ENCODE measurements at places on chromosomes 12 and 14.

DNA sequence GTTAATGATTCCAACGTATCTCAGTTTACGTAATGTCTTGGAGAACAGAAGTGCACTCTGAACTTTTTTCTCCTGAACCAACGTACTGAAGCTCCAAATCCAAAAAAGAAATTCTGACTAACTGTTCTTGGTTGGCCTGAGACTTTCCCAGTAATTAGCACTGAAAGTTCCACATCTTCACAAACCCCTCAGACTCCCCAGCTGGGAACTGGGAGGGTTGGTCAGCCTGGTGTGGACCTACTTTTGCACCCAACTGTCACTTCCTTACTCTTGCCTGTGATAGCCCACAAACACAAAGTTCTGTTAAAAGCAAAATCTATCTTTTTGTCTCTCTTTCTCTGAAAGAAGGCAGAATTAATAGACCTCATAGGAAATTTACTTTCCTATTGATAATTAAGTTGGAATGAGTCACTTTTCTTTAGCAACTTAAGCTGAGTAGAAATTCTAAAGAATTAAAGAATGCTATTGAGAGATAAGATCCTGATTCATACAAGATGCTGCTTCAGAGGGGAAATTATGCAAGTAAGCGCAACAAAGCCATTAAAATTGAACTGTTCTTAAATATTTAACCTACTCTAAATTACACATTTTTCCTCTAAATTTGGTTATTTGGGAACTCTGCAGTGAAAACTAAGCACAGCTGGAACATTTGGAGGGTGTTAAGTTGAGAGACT, 155.0 kb downstream of the EPS8 start:
- peak; percentile 71 for DNase-seq

- DNase-seq, result no peak
Observed at GRCh38 chr12:51520576-51521325, 70.3 kb upstream of the SCN8A start.

DNA sequence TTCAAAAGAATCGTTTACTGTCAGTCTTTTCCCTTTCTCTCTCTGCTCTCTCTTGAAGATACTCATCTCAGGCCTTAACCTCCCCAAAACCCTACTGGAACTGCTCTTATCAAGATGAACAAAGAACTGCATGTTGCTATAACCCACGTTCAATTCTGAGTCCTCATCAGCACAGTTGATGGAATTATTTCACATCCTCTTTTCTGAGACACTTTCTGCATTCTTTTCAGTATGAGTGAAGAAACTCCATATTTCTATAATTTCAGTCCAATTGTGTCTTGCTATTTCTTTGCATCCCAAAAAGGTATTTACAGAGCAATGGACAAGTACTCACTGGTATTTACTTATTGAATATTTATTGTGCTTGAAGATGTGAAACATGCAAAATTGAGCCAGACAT, 160.1 kb upstream of the CPNE8 start:
- DNase-seq, result no peak

DNA sequence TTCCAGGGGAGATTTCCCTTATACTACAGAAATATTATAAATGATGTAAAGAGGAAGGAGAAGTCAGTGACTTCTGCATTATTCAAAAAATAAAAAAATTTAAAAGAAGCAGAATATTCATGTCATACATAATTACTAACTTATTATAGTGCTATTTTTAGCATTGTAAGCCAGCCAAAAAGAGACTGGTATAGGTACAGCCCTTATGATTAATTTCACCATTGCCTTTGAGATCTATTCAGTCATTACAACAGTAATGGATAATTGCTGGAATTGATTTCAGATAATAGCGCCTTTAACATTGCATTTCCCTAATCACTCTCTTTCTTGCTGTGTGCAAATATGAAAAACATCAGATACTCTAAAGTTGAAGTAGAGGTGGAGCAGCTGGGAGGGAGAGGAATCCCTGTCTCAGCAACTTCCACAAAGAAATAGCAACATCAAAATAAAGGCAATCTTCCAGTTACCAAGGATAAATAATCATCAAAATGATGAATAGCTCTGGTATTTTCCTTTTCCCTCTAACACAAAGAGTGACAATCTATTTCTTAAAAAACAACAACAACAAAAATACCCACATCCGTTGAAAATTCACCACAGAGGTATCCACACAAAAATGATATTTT, 71.8 kb upstream of the OVCH1 start:
- DNase-seq, result no peak

DNA sequence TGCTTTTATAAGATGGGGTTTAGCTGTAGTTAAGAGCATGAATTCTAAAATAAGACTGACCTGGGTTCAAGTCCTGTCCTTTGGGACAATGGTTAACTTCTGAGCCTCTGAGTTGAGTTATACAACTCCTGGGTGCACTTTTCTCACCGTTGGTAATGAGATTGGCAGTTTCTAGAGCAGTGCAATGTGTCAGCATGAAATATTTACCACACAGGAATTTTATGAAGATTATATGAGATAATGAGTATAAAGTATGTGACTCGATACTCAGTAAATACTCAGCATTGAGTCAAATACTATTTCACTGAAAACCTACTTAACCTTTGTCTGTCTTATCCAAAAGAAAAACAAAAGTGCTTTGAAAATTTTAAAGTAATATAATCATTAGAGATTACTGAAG, 214.2 kb downstream of the CPNE8 start:
- DNase-seq, result peak; percentile 6

GRCh38 chr12:466039-466438, 6.3 kb downstream of the B4GALNT3 start:
- no peak for DNase-seq

- DNase-seq, result no peak
Observed at GRCh38 chr12:55732288-55732687, 3.5 kb upstream of the CD63 start.

DNA sequence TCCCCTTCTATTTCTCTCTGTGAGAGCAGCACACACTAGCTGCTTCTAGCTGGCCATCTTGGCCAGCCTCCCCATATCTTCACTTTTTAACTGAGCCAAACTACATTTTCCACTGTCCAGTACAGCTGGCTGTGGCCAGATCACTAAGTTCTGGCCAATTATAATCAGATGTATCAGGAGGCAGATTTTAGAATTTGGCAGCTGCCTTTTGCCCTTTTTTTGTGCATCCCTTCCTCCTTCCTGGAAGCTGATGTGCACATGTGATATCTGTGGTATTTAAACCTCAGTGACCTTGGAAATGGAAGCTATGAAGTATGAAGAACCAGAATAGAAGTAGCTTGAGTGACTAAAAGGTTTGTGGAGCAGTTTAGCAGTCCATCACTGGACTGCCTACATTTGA, 49.8 kb upstream of the ANO6 start:
- DNase-seq, result no peak

DNA sequence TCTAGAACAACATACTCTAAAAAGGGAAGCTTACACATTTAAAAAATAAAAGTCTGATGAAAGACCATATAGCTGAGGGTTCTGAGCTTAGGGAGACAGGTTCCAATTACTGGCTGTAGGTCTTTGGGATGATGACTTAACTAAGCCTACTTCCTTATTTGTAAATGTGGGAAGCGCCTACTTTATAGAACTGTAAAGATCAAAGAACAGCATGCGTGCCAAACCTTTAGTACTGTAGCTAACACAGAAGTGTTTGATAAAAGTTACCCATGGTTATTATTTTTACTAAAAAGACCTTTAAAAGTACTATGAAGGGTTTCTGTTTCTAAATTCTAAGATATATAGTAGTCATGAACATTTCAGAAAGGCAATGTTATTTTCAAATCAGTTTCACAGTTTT, 35.7 kb downstream of the STK38L start:
- DNase-seq, result no peak

GRCh38 chr14:60107477-60107876, 15.8 kb downstream of the PCNX4 start:
- DNase-seq, result no peak

GRCh38 chr12:48924617-48925303, 532 bp downstream of the FKBP11 start:
- DNase-seq, result peak; percentile 62

DNA sequence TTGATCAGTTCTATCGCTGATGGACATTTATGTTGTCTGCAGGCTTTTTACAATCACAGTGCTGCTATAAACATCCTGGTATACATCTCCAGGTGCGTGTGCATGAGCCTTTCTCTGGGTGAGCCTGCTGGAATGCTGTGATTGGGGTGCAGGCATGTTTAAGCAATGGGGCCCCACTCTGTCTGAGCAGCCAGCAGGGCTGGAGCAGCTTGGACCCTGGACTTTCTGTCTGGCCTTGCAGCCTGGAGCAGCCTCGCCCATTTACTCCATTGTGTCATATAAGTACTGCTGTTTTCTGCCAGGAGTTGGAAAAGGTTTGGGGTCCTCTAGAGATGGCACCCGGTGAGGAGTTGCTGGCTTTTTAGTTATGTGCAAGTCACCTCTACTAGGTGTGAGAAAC, 199.0 kb downstream of the KIF26A start:
- DNase-seq, result no peak

GRCh38 chr14:60241091-60241490, 7.9 kb upstream of the PPM1A start:
- DNase-seq, result no peak

DNA sequence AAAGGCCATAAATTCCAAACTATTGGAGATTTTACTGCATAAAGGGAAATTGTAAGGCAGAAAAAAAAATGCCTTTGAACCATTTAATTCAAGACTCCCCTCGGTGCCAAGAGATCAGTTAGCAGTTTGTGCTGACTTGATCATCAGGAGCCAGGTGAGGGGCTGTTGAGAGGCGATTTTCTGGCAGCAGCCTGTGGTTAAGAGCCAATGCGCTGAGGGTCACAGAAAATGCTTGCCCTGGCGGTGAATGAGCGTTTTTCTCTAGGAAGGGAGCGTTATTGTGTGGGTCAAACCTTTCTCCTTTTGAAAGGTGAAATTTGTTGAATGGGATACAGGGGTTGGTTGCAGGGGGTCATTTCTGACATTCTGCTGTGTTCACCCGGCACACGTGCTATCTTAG, 4.7 kb downstream of the SRRM4 start:
- no peak for DNase-seq

DNA sequence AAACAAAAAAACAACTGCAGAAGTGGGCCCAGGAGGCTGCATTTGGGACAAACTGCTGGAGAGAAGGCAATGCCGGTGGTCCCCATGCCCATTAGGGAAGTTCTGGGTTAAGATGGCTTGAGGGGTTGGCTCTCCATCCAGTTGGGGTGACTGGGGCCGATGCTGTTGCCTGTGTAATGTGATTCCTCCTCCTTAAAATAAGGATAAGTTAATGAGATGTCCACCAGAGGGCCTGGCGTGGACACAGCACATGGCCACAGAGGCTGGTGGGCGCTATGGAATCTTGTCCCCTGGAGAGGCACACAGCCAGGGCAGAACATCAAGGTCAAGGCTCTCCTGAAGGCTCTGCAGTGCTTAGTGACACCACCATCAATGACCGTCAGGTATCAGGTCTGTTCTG, 1.0 kb upstream of the TESC start:
- DNase-seq, result no peak

- peak; percentile 83 for DNase-seq
Observed at GRCh38 chr12:64452559-64453329, 824 bp downstream of the TBK1 start.

GRCh38 chr12:108307006-108307405, 32.1 kb downstream of the CMKLR1 start:
- DNase-seq, result no peak

- peak; percentile 43 for DNase-seq
Observed at GRCh38 chr14:91367173-91368171, 50.1 kb downstream of the CCDC88C start.

DNA sequence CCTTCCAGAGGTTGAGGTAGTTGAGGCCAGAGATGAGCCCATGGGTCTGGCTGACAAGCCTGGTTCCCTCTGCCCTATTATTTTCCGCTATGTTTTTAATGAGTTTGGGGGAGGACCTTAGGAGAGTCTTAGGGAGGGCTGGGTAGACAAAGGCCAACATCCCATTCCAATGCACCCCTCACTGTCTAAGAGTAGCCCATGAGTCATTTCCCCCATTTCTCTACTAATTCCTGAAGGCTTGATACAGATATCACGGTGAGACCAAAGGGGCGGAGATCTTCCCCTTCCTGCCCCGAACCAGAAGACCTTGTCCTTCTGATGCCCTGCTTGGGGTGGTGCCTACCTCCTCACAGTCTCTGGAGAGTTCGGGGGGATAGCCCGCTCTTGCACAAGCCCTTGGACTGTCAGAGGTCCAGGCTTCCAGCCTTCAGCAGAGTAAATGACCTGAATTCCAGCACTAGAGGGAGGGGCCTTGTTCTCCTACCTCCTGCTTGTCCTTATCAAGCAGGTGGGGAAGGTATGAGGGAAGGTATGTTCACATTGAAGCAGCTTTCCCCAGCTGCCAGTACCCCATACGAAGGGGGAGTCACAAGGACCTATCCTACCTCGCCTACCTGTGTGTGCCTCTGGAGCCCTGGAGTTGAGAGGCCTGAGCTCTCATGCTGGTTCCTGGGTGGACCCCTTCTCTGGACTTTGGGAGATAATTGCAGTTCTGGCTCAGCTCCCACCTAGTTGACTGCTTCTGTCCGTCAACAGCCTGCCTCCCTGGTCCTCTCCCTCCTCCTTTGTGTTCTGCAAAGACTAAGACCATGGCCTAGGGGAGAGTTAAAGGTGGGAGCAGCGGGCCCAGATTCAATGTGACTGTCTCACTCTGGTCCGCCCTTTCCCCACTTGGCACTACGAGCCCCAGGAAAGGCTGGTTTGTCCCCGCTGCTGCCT, 3.7 kb downstream of the PSMB11 start:
- DNase-seq, result peak; percentile 41

DNA sequence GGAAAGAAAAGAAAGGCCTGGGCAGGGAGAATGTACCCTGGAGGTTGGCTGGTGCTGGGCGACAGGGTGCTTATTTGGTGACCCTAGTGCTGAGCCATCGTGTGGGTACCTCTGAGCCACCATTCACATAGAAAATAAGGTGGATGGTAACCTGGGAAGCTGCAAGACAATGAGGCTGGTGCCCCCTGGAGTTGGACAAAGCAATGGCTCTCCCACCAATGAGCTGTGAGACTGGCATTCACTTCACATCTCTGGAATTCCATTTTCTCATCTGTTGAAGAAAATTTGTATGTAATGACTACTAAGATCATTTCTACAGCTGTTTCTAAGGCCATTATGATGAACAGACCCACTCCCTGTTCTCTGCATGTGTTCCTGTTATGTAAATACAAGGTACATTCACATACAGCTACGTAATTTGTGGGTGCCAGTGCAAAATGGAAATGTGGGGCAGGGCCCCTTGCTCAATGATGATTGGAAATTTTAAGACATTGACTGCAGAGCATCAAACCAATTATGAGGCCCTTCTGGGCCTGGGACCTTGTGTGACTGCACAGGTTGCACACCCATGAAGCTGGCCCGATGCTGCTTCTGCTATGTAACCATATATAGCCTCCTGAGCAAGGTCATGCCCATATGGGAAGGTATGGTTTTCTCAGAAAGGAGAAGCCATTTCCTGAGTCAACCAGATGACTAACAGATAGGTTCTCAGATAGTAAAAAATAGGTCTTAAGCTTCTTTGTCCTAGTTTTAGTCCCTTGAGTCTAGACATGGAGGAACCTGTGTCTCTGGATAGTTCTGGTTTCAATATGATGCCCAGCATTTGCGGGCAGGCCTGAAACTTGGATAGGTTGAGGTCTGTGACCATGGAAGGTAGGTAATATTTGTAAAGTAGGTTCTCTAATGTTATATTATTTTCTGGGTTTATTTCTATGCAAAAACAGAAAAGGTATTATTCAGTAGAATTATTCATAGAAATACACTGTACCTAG, 63.4 kb upstream of the IGF1 start:
- DNase-seq, result peak; percentile 38

- no peak for DNase-seq
Observed at GRCh38 chr14:34794941-34795340, 80.2 kb downstream of the BAZ1A start.

Measured in fibroblast of skin of right biceps (primary cell).